ENCODE measurements at places on chromosomes 1 and 21.

DNA sequence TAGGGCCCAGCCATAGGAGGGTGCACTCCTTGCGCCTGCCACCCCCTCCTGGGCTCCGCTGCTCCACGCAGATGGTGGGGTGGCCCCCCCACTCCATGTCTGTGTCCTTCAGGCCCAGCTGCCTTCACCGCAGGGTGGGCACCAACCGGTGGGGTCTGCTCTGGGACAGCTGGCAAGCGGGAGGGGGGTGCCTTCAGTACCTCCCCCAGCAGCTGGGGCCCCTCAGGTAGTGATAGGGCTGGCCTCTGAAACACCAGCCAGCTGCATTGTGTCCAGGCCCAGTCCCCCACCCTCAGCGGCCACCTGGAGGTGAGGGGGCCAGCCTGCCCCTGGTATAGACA is 360 bp downstream of the GJC2 start:
- no peak for DNase-seq

DNA sequence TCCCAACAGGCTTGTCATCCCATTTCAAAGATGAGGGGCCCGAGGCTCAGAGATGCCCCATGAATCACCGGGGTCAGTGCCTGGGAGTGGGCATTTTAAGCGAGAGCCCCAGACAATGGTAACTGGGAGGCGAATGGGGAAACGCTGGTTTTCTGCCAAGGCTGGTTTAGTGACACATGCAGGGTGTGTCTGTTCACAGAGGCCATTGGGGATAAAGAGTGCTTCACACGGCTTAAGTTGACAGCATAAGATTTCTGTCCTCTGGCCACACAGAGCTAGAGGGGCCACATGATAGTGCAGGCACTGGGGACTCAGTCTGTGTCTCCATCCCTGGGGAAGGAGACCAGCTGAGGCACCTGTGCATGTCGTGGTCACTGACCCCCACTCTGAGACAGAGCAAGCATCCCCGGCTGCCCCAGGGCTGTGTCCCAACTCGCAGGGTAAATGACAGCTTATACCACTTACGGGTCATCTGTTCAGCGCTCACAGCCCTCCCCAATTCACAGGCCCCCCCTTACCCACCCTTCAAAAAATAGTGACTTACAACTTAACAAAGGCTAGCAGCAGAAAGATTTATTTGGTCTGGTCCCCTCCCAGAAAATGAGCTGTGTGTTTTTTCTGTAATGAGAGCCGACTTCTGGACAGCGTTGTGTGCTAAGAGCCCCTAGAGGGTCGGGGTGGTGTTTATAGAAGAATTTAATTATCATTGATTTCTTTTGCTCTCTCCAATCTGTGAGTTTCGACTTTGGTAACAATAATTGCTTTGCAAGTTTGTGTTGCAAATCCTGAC is 34.9 kb upstream of the ARHGEF16 start:
- no peak for DNase-seq

DNA sequence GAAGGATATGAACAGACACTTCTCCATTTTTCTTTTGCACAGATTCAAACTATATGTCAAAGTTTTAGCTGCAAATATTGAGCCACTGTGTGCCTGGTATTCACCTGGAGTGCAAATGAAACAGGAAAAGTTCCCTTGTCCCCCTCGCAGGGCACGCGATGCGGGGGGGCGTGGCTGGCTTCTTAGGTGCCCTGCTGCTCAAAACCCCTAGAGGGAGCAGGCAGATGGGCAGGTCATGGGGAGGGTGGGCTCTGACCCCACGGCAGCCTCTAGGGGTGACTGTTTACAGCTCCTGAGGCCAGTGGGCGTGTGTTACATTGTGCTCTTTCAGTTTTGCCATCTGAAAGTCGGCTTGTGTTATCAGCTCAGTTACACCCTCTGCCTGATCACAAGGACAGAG is 931.2 kb upstream of the B3GALT2 start:
- no peak for DNase-seq

GRCh38 chr1:183480971-183481441 is 8.7 kb downstream of the SMG7 start:
- no peak for DNase-seq

DNA sequence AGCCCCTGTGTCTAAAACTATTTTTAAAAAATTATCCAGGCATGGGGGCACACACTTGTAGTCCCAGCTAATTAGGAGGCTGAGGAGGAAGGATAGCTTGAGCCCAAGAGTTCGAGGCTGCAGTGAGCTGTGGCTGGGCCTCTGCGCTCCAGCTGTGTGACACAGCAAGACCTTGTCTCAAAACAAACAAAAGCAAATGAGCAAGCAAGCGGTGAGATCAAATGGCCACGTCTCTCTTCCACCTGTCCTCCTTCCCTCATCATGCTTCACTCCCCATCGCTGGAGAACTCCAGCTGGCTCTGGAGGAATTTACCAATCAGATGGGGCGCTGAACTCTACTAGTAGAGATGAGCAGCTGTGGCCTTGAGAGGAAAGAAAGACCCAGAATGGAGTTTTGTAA is 14.0 kb upstream of the REN start:
- no peak for DNase-seq

GRCh38 chr1:50983219-50983802 is 13.3 kb downstream of the CDKN2C start:
- DNase-seq, result no peak

DNA sequence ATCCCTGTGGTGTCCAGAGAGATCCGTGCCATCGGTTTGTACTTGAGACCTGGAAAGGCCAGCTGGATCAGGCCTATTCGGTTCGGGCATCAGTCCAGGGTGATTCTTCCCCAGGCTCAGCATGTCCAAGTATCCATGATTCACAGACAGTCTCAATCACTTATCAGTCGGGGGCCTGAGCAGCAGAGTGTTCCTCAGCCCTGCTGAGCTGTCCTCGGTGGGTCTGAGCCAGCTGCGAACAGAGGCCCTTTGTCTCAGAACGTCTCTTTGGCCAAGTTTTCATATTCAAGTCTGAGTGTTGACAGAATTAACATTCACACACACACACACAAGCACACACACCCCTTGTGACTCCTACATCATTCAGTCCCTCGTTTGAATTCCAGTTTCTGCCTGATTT is 33.4 kb upstream of the OSBPL9 start:
- DNase-seq, result no peak

DNA sequence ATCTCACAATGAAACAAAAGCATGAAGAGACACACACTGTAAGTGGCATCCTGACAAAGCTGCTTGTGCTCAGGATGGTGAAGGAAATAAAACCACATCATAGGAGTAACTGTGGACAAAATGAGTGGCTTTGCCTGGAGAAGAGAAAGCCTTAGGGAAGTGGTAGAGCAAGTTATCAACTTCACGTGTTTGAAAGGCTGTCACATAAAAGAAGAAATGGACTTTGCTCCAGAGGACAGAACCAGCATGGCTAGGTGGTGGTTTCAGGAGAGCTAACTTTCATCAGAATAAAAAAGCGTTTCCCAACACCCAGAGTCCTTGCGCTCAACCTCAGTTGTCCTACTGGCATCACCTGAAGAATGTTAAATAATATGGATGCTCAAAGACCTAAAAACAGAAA is 139.9 kb downstream of the SETD4 start:
- no peak for DNase-seq

GRCh38 chr1:184620469-184620868 is 134.2 kb downstream of the EDEM3 start:
- DNase-seq, result no peak

GRCh38 chr1:147781056-147781471 is 20.7 kb upstream of the GJA5 start:
- DNase-seq, result no peak

- no peak for DNase-seq
Measured at GRCh38 chr1:25537153-25537831, 6.1 kb upstream of the LDLRAP1 start.

DNA sequence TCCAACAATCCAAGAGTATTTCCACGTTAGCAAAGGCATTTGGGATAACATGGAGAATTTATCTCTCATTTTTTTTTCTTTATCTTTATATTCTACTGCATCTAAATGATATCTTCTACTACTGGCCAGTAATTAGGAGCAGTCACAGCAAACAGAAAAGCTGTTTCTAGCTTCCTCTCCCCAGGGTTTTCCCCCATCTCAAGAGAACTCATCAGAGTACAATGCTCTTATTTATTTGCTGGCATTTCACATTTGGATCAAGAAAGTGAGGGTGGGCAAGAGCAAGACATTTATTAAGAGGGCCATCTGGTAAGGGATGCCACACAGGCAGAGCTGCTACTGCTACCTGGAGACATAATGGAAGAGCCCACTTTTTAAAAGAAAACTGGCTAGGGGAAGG is 368.2 kb downstream of the USH2A start:
- DNase-seq, result no peak

GRCh38 chr1:244163861-244164510 is 112.9 kb downstream of the ZBTB18 start:
- DNase-seq, result no peak
